Stimulated activated CD8-positive, alpha-beta memory T cell treated with anti-CD3 and anti-CD28 coated beads, Interleukin-4, amount 100 ng/mL, for 4 hours (primary cell): ENCODE measurements at places on chromosomes 6 and 20.

DNA sequence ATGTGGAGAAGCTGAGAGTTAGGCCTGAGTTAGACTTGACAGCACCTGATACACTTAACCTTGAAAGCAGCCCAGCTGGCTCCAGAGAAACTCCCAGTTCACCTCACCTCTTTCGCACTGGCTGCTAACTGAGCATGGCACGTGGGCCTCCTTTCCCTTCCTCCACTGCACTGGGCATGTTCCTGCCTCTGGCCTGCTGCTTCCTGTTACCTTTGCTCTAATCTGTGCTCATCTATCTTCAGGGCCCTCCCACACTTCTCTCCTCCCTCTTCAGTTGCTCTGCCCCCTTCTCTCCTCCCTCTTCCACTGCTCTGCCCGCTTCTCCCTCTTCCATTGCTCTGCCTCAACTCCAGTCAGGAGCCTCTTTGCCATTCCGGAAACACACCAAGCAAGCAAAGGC is 13.7 kb upstream of the UBE2V1 start:
- DNase-seq = no peak

DNA sequence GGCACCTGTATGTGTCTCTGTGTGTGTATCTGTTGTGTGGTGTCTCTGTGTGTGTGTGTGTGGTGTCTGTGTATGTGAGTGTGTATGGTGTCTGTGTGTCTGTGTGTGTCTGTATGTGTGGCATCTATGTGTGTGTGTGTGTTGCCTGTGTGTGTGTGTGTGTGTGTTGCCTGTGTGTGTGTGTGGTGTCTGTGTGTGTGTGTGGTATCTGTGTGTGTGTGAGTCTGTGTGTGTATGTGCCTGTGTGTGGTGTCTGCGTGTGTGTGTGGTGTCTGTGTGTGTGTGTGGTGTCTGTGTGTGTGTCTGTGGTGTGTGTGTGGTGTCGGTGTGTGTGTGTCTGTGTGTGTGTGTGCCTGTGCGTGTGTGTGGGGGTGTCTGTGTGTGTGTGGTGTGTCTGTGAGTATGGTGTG is 31.7 kb upstream of the VEGFA start:
- no peak for DNase-seq

DNA sequence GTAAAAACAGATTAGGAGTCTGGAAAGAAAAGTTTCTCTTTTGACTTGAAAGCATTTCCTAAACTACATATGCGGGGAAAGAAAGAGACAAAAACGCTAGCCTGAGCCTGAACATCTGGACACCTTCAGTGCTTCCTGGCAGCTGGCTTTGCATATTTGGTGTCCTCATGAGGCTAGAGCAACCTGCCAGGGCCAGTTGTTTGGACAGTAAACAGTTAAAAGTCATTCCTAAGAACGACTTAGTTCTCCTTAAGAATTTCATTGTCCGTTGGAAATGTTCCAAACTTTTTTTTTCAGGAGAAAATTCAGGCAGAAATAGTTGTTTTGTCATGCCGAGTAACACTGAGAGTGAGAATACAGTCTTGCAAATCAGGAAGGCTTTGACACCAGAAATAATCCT is 199.8 kb downstream of the SMOC2 start:
- no peak for DNase-seq

GRCh38 chr20:1944345-1945091 is 49.3 kb downstream of the SIRPA start:
- DNase-seq = no peak

- no peak for DNase-seq
These were observed 37.6 kb downstream of the WDR27 start for GRCh38 chr6:169664227-169664626.

GRCh38 chr20:41135888-41136679 is 1.3 kb upstream of the PLCG1 start:
- DNase-seq = no peak

DNA sequence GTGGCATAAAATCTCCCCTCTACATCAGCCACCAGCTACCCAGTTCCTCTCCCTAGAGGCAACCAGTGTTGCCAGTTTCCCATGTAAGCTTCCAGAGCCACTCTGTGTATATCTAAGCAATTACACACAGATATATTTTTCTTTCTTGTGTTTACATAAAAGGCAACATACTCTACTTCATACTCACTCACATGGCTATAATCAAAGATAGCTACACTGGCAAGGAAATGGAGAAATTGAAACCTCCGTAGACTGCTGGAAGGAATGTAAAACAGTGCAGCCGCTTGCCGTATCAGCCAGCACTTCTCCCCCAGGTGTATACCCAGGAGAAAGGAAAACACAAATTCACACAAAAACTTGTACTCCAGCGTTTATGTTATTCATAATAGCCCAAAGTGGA is 38.5 kb upstream of the NELFCD start:
- no peak for DNase-seq

GRCh38 chr6:39654121-39654520 is 71.1 kb downstream of the KIF6 start:
- DNase-seq = no peak

DNA sequence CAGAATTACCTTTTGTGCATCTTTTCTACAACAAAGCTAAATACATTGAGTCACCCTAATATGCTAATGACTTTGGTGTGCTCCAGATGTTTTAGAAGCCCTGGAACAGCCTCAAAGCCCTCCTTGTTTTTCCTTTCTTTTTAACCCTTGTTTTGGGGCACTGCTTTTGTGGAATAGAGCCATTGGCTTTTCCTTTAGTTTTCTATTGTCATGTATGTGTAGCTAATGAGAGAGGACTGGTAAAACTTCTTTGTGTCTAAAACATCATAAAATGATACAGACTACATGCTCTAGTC is 158.8 kb downstream of the JARID2 start:
- no peak for DNase-seq

DNA sequence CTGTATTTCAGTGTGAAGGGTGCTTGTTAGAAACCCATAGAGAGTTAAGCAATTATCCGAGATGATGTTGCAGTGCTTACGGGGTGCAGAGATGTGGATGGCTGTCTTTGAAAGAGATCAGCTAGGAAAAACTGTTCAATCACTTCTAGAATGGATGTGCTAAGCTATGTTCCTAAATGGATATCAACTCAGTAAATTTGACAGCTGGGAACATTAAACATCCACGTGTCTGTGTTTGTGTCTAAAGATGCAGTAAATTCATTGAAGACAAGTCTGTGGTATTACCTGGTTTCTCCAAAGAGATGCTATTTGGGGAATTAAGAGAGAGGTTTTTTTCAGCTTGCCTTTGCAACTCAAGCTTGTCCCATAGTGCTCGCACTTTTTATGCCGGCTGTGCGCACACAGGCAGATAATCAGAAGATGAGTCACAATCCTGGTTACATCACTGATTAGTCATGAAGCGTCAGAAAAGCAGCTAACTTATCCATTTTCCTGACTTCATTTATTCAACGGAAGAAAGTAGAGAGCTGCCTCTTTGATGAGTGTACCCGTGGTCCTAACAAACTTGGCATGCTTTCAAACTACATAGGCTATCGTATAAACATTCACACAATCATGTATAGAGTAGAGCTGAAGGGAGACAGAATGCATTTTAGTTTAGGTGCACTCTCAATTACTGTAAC is 691.7 kb upstream of the SLC35B3 start:
- DNase-seq = no peak

GRCh38 chr6:37960139-37960935 is 140.8 kb downstream of the ZFAND3 start:
- no peak for DNase-seq

- no peak for DNase-seq
These were observed 60.4 kb downstream of the SGK1 start for GRCh38 chr6:134257516-134257915.

GRCh38 chr20:63774306-63774705 is 34.7 kb downstream of the SLC2A4RG start:
- no peak for DNase-seq

- no peak for DNase-seq
These were observed 3.0 kb upstream of the GCM1 start for GRCh38 chr6:53151676-53152075.
